ENCODE measurements at places on chromosomes 12 and 14. TPM values are rescaled to one million over a fixed set of nuclear protein-coding genes. Genes with fewer than 3 reads are reported as not detected.

Gene TAS2R13
- not detected for polyA plus RNA-seq

DNA sequence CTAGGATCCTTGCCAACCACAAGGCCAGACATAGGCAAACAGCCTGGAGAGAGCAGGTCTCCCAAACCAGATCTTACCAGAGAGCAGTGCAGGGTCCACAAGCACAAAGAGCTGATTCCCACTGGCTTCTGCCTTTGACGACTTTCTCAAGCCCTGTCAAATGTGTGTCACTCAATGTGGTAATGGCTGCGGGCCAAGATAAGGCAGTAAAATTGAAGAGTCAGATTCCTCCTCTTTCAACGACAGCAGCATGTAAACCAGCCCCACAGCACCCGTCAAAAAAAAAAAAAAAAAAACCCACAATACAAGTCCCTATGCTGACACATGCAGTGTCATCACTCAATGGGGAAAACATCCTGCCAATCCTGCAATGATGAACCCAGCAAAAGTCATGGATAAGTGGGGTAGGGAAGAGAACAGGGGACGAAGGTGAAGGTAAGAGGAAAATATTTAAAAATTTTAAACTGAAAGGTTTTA, at the start of gene STON2:
Gene STON2, minus strand, starts transcription at position 123 of the 477 bp plus-strand sequence. CDS start 1,942 bp downstream, outside the sequence.
- no peak for DNase-seq

- peak; percentile 88 for DNase-seq
Measured at GRCh38 chr14:64681796-64682710, 22.2 kb upstream of the PLEKHG3 start.

DNA sequence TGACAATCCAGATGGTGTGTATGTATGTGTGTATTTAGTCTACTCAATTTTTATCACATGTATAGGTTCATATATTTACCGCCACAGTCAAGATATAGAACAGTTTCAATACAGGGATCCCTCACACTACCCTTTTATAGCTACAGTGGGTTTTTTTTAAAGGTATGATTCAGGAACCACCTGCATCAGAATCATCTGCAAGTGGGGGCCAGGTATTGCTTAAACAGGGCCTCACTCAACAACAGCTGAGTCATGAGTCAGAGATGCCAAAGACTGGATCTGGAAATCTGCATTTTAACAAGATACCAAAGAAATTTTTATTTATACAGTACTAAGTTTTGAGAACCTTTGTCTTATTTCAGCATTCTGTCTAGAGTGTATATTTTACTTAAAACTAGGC, 117.6 kb downstream of the SLC35F4 start:
- DNase-seq = no peak

- no peak for DNase-seq
Measured at GRCh38 chr14:69073429-69073828, 79.5 kb downstream of the DCAF5 start.
